ENCODE measurements at places on chromosomes 5 and 9.
A peak's percentile ranks its signal among the peaks of the same experiment; 100 is the strongest.

DNA sequence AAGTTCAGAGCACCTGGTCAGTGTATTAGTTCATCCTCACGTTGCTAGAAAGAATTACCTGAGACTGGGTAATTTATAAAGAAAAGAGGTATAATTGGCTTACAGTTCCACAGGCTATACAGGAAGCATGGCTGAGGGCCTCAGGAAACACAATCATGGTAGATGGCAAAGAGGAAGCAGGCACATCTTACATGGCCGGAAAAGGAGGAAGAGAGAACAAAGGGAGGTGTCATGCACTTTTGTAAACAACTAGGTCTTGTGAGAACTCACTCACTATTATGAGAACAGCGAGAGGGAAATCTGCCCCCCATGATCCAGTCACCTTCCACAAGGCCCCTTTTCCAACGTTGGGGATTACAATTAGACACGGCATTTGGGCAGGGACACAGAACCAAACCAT lies 28.8 kb upstream of the CAVIN4 start:
- DNase-seq: no peak

DNA sequence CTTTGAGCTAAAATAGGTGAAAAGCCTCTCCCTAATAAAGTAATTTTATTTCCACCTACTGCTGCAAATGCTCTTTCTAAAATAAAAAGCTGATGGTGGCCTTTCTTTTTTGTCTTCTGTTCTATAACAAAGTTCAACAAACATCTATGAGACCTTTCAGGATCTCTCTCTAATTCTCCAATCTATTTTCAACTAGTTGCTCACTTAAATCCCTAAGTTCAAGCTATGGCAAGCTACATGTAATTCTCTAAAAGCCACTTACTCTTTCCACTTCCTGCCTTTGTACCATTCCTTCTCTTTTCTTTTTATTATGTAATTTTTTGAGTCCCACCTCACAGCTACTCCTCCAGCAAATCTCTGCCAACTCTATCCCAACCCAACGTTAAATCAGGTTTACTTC lies 20.9 kb downstream of the CHD1 start:
- DNase-seq: no peak

DNA sequence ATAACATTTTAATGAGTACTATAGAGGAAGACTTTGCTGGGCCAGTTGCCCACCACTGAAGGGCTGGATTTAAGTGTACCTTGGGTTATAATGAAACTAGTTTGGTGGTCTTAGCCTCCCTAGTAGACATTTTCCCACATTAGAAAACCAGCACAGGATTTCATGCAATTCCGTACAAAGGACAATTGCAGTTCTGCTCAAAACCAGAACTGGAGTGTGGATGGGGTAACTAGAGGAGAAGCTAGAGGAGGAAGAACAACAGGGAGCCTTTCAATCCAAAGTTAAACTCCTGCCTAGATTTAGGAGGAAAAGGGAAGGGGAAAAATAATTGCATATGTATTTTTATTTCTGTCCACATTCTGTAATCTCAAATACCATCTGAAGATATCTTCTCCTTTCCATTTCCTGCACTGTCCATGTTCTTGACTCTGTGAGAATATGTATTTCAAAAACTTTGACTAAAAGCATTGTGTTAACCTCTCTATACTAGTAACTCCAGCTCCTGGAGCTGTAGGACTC lies 97.5 kb upstream of the SSBP2 start:
- DNase-seq: no peak

DNA sequence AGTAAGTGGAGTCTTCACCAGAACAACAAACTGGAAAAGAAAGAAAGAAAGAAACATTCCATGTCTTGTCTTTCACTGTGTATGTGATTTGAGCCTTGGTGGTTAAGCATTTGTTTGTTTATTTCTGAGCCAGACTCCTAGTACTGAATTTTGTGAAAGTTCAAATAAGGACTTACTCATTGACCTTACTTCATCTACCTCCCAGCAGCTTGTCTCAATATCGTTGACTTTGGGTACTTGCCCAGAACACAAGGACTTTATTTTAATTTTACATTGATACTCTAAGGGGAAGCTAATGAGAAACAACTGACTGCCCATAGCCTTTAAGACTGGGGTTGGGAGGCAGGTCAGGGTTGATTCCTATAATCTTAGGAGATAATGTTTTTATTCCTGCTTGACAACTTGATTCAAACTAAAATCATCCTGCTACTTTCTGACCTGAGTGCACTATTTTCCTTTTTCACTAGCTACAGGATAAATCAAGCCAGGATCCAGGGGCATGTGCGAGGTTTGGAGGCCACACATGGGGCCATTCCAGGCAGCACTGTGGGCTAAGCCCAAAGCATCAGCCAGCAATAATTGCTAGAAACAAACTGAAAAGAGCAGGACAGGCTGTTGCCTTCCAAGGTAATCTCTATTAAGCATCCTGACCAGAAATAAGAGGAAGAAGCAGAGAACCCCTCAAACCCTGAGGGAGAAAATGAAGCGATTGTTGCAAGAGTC lies 138.9 kb upstream of the RUSC2 start:
- no peak for DNase-seq

DNA sequence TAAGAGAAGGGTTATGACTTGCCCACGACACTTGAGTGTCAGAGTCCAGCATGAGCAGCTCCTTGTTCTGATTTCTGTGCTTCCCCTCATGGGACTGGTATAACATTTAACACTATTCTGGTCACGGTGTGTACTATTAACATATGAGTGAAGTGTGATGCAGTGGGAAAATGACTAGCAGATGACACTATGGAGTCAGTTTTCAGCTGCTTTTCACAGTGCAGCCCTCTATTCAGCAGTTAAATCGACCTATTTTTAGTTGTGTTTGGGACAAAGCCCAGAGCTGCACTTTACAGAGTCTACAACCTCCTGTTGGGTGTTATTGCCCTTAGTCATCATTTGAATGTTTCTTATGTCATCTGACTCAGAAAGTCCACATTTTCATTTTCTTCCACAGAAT lies 59.1 kb downstream of the CHSY3 start:
- DNase-seq: peak; percentile 23
